ENCODE measurements at places on chromosomes 12 and 14. TPM values are rescaled to one million over a fixed set of nuclear protein-coding genes. Genes with fewer than 3 reads are reported as not detected.

RPGRIP1 gene
- not detected for total RNA-seq

DNA sequence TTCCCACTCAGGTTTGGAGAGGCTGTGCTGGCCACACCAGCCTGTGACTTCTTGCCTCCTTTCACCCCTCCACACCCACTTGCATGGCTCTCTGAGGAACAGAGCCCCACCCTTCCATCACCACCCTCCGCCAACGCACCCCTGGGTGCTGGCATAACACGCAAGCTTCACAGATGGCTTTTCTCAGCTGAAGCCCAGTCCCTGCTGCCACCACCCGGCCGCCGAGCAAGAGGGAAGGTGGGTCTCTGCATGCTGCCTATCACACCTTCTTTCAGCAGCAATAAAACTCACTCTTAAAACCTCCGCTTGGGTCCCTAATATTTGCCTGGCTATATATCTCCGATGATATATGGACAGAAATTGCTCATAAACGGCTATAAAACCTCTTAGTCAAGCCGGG, 41.6 kb downstream of the SMUG1 start:
- no peak for DNase-seq

- DNase-seq = no peak
These were observed 33.4 kb downstream of the AMN start for GRCh38 chr14:102955636-102956408.

DNA sequence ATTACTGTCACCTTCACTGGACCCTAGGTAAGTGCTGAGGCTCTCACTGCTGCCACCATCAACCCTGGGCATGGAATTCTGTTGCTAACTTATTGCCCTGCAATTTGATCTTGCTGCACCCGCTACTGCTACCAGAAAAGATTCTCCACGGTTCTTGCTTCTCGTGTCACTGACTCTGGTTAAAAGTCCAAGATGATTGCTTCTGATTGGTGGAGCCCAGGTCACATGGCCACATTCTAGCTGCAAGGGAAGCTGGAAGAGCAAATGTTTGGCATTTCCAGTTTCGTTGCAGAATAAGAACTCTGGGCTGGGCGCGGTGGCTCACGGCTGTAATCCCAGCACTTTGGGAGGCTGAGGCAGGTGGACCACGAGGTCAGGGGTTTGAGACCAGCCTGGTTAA, 7.5 kb upstream of the VSX2 start:
- DNase-seq = no peak

DNA sequence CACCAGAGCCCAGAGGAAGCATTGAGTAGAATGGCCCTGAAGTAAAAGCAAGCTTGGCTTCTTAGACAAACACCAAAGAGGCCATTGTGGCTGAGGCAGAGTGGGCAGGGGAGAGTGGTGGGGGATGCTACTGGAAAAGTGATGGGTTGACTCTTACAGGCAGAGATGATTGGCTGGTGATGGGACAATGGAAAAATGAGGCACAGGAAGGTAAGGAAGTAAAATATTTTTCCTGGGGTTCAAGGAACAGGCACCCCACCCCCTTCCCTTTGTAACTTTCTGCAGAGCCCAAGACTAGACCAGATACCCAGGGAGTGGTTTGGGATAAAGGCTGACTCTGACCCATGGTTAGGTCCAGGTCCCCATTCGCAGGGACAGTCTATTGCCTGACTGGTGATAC, 34.9 kb upstream of the COL2A1 start:
- no peak for DNase-seq

GRCh38 chr12:4947253-4947652, 37.5 kb downstream of the KCNA1 start:
- no peak for DNase-seq

- peak; percentile 54 for DNase-seq
These were observed 35.9 kb downstream of the XRCC3 start for GRCh38 chr14:103679351-103679750.

All from activated B cell treated with CpG ODN at 0.5 μM for 24 hours (primary cell).